ENCODE measurements at places on chromosomes 11 and 22. TPM values are rescaled to one million over a fixed set of nuclear protein-coding genes. Genes with fewer than 3 reads are reported as not detected.

The TIMP3 gene
- not detected for total RNA-seq

The ST14 gene
- total RNA-seq = not detected

DNA sequence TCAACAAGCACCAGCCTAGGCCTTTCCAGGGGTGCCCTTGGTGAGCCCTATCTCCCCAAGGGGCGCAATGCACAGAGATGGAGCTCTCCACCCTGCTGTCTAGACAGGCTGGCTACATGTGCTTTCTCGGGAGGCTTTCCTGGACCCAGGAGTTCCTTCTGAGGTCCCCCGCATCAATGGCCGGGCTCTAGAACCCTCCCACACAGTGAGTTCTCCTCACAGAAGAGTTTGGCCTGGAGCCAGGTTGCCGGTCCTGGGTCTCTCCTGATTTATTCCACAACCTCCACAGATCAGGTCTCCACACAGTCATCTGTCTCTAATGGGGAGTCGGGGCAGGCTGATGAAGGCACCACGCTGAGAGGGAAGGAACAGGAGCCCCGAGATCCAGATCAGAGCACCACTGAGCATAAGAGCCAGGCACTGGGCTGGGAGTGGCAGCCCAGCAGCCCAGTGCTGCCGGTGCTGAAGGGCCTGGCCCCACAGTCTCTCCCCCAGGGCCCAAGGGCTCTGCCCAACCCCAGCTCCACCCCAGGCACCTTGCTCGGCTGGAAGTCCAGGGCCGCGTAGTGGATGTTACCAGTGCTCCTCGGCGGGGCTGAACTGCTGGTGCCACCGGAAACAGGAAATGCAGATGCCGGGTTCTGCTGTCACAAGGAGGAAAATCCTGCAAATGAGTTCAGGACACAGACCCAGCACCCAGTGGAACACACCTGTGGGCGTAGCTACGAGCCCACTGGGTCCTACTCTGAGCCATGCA, 44.7 kb downstream of the GAB4 start:
- no peak for DNase-seq
- no peaks in the 10 kb centered on the region for H3K27me3 ChIP-seq
- no peaks in the 10 kb centered on the region for H3K4me1 ChIP-seq
- no peak overlapping the region for H3K27ac ChIP-seq

GRCh38 chr11:122354025-122354697, 238.1 kb upstream of the BLID start:
- H3K36me3 ChIP-seq = no peaks in the 10 kb centered on the region
- no peak overlapping the region for H3K27ac ChIP-seq
- no peaks in the 10 kb centered on the region for H3K4me1 ChIP-seq
- no peak for DNase-seq
- H3K4me3 ChIP-seq = no peak overlapping the region
- no peaks in the 10 kb centered on the region for H3K27me3 ChIP-seq

DNA sequence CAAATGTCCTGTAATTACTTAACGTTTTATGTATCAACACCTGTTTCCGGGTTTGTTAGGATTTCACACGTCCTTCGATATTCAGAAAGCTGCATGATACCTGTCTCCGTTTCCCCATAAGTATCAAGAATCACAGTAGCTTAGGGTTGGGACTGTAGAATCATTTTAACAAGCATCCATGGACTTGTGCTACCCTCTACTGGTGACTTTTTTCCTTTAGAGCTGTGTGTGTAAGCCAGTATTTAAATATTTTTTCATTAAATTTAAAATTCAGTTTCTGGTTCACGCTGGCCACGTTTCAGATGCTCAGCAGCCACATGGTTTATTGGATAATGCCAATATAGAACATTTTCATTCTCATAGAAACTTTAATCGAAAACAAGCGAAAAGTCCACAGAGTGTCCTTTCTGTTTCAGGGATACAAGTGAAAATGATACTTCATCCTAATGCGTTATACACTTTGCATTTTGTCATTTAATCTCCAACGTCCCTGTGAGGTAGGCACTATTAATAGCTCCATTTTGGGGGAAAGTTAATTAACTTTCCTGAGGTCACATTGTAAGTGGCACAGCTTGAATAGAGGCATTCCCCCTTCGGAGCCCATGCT, 61.5 kb upstream of the SLC25A18 start:
- DNase-seq = peak; percentile 23
- H3K4me3 ChIP-seq = no peak overlapping the region
- no peaks in the 10 kb centered on the region for H3K36me3 ChIP-seq
- H3K4me1 ChIP-seq = peaks cover 4% of the 10 kb centered on the region

Measured in activated T-helper 1 cell treated with anti-CD3 and anti-CD28 coated beads, Interleukin-12 subunit alpha, Interleukin-12 subunit beta, Interleukin-2, Interleukin-4 antibody, amounts not matched to agents 30 ng/mL and 10 ng/mL and 1 ng/mL, durations not matched to agents 14 hours and 24 hours and 36 hours (primary cell).